ENCODE measurements at places on chromosomes 2 and 18.

DNA sequence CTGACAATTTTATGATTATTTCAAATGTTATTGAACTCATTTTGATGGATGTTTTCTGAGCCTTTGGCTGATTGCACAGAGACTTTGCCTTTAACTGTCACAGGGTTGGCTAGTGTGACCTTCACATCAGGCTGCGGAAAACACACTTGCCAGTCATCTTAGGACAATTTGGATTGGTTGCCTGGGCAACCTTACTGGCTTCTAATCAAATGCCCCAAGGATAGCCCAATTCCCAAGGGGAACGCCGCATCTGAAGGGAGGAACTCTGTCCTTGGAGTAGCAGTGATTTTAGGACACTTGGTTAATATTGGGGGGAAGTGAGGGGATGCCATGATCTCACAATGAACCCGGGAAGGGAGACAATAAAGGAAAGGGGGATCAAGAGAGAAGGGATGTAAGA is 29.5 kb downstream of the OSBPL6 start:
- no peak for DNase-seq

- no peak for DNase-seq
These were observed 22.7 kb downstream of the TRAPPC8 start for GRCh38 chr18:31920277-31920676.

DNA sequence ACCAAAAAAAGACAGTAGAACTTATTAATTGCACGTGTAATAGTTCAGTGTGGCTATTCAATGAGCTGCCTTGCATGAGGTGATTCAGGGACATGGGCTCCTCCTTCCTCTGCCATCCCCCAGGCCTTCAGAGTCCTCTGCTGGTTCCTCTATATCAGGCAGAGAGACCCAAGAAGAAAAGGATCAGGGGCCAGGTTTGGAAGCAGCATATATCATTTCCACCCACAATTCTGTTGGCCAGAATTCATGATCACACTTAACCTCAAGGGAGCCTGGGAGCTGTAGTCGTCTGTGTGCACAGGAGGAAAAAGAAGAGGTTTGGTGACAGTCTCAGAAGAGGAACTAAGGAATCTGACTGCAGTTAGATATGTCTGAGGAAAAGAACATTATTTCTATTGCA is 114.0 kb upstream of the GLS start:
- DNase-seq: no peak

DNA sequence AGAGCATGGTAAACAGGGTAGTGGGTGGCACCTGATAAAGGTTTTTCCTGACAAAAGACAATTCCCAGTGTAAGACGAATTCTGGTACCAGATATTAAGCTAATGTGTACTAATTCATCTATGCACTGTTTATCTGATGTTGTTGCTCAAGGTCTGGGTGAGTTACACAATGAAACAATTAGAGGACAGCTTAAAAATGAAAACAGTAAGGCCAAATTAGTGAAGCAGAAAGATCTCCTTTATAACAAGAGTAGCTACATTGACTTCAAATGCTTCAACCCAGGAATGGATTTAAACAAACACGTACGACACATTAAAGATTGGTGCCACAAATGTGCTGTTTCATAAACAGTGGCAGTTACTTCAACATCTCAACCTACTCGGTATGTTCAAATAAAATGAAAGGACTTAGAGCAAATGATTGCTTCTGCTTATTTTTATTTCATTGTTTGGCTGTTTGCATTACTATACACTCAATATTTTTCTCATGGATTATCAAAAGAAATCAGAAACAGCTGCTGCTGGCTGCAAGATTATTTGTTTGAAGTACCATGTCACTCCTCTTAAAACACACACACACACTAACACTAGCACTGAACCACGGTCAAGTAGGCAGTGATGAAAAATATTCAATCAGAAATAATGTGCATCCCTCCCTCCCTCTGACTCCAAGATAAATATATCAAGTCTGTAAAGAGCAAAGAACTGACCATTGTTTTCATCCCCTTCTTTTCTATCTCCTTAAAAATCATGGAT is 94.4 kb upstream of the RND3 start:
- no peak for DNase-seq

DNA sequence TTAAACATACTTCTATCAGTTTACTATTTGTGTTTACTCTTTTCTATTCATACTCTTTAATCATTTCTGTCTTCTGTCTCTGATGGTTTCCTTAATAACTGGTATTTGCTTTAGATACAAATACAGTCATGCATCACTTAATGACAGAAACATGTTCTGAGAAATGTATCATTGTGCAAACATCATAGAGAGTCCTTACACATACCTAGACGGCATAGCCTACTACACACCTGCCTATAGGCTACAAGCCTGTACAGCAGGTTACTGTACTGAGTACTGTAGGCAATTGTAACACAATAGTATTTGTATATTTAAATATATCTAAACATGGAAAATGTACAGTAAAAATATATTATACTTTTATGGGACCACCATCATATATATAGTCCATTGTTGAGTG is 36.3 kb downstream of the VSNL1 start:
- DNase-seq: no peak

DNA sequence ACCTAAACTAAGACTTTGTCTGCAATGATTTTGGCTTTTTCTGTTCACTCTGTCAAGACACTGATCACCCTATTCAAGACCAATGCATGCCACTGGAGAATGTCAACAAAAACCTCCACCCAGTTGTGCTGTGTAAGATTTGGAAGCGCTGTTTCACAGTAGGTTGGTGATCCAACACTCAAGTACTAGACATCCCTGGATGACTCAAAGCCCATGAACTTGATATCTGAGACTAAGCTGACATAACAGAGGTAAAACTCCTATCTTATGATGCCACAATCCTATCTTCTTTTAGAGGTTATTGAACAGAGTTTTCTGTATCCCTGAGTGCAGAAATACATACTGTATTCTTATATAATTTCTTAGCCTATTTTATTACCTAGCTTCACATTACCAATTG is 251.3 kb upstream of the ETAA1 start:
- no peak for DNase-seq

- no peak for DNase-seq
These were observed 106.8 kb downstream of the GRB14 start for GRCh38 chr2:164514491-164514890.

GRCh38 chr18:4016391-4017049 is 438.6 kb downstream of the DLGAP1 start:
- no peak for DNase-seq
